ENCODE measurements at places on chromosomes 5 and 9.

- DNase-seq: no peak
Measured at GRCh38 chr5:16666883-16667398, 50.1 kb upstream of the RETREG1 start.

GRCh38 chr5:141516672-141517025 lies 27.8 kb downstream of the PCDHGC5 start:
- DNase-seq: no peak

DNA sequence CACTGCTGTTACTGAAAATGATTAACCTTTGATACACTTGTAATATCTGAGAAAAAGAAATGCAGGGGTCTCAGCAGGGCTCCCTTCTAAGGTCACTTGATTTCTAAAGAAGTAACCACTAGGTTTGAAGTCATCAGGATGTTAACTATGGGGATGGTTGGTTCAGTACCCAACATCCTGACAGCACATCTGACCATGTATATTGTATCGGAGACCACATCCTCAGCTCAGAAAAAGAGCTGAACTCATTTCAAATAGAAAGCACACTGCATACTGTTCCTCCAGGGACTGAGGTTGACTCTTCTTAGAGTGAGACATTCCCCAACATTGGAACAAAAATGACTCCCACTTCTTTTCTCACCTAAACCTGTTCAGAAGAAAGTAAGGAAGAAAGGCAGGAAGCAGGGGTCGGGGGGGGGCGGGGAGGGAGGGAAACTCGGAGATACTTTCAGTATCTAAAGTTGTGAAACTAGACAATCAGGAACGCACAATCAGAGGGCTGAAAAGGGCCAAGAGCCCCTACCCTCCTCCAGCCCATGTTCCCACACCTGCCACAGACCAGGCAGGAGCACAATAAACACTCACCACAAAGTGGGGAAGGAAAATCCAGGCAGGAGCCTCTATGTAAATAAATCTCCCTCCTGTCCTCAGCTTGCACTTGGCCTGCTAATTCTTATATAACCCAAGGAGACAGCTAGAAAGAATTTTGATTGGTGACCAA lies 730 bp upstream of the GZMA start:
- no peak for DNase-seq

DNA sequence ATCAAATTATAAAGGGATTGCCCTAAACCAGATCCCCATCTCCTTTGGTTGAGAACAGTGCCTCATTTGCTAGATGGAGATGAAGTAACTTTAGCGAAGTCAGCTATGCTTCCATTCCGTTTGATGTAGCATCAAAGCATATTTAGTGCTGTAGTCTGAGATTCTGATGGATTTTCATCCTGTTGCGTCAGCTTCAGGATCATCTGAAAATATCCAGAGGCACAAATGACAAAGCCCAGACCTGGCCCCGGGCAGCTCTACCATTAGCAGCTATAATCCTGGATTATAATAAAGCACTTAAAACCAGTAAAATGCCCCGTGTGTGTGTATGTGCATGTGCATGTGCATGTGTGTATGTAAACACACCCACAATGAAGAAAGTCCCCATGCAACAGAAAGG lies 44.7 kb downstream of the ERAP1 start:
- DNase-seq: no peak

GRCh38 chr9:36217256-36217968 lies 26.7 kb downstream of the CLTA start:
- no peak for DNase-seq

DNA sequence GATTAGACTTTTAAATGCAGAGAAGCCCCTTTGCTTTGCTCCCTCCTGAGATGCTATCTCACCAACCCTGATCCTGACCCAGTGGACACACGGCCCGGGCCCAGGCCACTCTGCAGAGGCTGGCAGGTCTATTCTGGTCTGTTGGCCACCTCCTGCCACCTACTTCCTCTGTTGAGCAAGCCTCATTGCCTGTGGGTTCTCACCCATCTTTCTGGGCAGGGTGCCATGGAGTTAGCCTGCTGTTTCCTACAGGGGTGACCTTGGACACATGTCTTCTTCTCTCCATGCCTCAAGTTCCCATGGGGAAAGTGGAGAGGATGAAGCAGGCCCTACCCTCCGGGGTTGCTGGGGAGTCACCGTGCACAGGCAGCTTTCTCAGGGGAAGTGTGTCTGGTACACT lies 266.2 kb upstream of the IRX1 start:
- no peak for DNase-seq

DNA sequence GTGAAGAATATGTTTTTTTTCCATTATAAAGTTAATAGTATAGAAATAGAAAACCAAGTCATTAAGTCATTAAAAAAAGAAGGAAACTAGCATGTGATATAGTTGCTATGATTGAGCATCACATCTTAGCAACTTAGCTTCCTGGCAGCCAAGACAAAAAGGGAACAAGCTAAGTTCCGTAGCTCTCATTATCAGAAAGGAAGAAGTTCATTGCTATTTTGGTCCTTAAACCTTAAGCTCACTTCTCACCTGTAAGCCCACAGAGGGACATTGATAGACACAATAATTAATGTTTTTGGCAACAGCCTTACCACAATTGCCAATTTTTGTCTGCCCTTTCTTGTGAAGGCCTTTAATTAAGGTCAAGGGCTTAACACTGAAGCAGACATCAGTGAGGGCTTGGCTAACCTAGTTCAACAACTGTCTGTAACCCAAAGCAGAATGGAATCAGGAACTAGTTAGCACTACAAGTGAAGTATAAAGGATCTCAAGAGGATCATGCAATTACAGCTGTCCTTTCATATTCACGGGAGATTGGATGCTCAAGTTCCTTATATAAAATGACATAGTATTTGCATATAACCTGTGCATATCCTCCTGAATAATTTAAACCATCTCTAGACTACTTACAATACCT lies 24.0 kb upstream of the KLF4 start:
- DNase-seq: no peak

DNA sequence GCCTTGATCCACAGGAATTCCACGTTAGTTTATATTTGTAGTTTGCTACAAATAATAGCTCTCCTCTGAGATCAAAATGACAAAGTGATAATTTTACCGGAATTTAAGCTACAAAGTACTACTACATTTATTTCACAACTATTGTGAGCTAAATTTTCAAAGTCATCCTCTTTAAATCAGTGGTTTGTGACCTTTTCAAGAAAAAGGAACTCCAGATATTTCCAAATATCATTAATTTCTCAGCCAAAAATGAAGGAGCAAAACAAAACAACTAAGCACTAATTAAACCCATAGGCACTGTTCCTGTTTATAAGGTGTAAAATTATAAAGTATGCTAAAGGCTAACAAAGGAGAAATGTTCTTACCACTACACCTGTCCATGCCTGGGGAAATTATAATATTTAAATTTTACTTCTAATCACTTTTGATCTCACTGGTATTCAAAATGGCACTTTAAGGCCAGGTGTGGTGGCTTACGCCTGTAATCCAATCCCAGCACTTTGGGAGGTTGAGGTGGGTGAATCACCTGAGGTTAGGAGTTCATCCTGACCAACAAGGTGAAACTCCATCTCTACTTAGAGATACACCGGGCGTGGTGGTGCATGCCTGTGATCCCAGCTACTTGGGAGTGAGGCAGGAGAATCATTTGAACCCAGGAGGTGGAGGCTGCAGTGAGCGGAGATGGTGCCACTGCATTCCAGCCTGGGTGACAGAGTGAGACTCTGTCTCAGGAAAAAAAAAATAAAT lies 77.5 kb downstream of the CEMIP2 start:
- peak; percentile 64 for DNase-seq

DNA sequence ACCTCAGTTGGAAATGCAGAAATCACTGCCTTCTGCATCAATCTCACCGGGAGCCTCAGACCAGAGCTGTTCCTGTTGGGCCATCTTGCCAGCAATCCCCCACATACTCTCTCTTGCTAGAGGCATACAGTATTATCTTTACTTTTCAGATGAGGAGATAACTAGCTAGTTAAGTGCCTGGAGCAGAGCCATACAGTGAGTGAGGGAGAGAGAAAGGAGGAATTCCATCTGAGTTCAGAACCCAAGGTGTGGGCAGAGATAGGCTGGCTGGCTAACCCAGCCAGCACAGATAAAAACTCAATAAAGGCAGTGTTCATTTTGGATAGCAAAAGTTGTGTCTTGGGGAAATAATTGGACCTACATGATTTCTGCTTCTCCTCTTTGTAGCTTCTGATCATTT lies 268.0 kb upstream of the KIF2A start:
- DNase-seq: no peak

GRCh38 chr5:35960328-35960727 lies 21.9 kb upstream of the CAPSL start:
- DNase-seq: no peak

DNA sequence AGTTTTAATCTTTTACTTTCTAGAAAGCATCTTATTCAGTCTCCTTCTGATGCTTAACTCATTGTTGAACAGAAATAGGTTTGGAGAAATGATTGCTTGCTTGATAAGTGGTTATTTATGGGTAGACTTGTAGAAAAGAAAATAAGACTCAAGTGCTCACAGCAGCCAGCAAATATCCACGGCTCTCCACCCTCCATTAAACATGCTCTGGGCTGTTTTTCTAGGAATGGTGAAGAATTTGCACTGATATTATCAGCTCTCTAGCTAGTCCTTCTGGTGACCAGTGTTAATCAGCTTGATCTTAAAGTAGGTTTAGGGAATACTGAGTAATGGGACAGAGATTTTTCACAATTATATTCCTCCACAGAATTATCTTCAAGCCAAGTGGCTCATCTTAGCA lies 60.6 kb downstream of the SLC1A3 start:
- peak; percentile 81 for DNase-seq

DNA sequence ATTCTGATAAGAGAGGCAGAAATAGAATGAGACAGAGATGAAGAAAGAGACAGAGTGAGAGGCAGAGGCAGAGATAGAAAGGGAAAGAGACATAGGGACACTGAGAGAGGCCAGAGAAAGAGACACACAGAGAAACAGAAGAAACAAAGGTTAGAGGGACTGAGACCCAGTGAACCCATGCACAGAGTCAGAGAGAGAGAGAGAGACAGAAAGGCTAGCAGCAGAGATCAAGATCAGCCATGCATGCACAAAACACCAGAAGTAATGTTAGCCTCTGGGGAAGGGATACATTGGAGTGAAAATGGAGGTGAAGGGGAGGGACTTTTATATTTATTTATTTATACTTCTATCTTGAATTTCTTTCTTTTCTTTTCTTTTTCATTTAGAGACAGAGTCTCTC lies 14.1 kb upstream of the SPARC start:
- no peak for DNase-seq

DNA sequence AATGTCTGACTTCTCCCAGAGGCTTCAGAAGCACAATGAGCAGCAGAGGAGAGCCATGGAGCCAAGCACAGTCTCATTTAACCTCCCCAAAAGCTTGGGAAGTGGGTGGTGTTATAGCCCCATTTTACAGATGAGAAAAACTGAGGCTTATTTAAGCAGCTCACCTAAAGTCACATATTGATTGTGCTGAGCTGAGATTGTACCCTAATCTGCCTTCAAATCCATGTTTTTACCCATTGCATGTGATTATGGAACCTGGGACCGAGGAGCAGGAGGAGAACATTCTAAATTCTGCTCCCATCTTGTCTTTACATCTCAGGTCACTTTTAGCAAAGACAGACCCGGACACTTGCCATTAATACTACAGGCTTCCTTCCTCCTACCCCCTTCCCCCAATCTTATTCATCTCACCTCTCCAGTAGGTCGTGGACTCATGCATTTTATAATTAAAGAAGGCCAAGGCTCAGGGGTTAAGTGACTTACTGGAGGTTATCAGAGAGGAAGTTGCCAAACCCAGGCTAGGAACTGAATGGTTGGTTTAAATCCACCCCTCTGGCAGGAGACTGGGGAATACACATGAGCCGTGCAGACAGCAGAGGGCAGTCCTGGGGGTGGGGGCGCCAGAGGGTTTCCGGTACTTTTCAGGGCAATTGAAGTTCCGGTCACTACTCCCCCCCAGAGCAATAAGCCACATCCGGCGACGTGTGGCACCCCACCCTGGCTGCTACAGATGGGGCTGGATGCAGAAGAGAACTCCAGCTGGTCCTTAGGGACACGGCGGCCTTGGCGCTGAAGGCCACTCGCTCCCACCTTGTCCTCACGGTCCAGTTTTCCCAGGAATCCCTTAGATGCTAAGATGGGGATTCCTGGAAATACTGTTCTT lies 51.0 kb upstream of the IL17B start:
- no peak for DNase-seq

GRCh38 chr9:107710953-107711352 lies 221.4 kb upstream of the KLF4 start:
- no peak for DNase-seq

DNA sequence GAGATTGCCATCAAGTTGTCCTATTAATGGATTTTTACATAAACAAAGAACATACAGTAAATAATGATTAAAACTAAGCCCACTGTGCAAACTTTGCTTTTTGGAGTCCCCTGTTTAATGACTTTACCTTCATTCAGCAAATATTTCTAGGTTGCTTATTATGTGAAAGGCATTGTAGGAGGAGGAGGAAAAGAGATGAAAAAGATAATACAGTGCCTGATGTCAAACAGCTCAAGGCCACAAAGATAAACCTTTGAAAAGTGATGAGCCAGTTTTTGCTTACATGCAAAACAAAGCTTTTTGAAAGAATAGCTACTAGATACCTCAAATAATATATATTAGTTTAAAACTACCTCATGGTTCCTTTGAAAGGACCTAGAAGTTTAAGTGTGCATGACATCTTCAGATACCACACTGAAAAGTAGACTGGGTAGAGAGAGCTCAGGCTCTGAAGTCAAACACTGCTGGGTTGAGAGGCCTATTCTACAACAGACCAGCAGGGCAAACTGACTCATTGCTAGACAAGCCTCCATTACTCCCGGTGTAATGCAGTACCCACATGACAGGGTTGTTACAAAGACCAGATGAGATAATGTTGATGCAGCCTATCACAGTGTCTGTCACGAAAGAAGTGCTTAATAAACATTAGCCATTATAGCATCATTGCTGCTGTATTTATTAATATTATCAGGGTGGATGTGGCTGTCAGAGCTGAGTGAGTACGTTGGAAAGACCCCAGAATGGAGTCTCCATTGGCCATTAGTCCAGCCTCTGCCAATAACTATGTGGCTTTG lies 11.8 kb downstream of the DEPDC1B start:
- DNase-seq: peak; percentile 86

DNA sequence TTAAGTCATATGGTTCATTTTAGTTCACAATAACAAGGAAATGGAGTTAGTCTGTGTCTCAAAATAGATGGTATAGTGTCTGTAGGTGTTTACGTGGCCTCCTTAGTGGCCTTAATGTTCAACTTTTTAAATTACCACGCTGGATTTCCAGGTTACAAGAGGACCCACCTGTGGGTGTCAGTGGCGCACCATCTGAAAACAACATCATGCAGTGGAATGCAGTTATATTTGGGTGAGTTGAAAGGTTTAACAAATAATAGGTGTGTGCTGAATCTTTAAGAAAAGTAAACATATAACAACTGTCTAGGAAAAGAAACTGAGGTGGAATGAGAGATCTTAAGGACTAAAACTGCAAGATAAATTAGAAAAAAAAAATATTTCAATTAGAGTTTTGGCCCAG lies 2.9 kb downstream of the UBE2B start:
- peak; percentile 31 for DNase-seq

Measured in trophoblast cell (in vitro differentiated cells and primary cell).